COR-L47 (cell line): ENCODE measurements at places on chromosomes 7 and 10.

- DNase-seq: no peak
These were observed 50.5 kb downstream of the ANKIB1 start for GRCh38 chr7:92296235-92296634.

GRCh38 chr7:82012453-82012852 is 242.6 kb upstream of the HGF start:
- DNase-seq: no peak

GRCh38 chr10:127739908-127740307 is 2.9 kb downstream of the FOXI2 start:
- DNase-seq: no peak

GRCh38 chr10:103858360-103858759 is 3.0 kb upstream of the SH3PXD2A start:
- DNase-seq: no peak

DNA sequence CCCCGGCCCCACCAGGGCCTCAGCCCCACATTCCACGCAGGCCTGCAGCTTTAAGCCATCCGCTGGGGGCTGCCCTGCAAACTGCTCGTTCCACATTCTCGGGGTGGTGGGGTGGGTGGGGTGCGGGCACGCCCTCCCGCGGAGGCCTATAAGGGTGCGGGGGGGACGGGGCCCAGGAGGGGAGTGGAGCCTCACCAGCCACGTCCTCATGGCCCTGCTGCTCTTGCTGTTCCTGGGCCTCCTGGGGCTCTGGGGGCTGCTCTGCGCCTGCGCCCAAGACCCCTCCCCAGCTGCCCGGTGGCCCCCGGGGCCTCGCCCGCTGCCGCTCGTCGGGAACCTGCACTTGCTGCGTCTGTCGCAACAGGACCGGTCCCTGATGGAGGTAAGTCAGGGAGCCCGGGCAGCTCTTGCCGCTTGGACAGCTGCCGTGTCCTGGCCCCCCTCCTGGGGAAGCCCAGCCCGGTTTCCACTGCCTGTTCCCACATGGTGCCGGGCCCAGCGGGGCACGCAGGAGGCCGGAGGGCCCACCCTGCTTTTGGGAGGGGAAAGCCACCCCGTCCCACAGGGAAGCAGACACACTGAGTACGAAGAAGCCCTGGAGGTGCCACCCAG is at the start of gene CYP2W1:
CYP2W1 (plus strand) TSS at position 178 of the 612 bp plus-strand sequence; CDS start at position 209, 31 bp downstream.
- no peak for DNase-seq

DNA sequence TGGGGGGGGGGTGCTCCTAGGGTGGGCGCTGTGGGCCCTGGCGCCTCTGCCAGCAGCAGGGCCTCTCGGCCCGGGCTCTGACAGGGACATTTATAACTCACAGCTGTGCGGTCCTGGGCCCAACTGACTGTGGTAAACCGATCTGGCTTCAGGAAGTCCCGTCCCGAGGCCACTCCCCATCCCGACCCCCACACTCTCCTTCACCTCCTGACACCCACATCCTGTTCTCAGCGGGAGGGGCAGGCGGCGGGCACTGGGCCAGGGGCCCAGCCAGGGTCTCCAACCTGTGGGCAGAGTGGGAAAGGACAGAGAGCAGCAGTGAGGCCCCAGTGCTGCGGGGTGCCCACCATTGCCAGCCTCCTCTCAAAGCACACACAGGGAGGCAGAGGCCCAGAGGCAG is 69.1 kb downstream of the ZMIZ1 start:
- DNase-seq: no peak

DNA sequence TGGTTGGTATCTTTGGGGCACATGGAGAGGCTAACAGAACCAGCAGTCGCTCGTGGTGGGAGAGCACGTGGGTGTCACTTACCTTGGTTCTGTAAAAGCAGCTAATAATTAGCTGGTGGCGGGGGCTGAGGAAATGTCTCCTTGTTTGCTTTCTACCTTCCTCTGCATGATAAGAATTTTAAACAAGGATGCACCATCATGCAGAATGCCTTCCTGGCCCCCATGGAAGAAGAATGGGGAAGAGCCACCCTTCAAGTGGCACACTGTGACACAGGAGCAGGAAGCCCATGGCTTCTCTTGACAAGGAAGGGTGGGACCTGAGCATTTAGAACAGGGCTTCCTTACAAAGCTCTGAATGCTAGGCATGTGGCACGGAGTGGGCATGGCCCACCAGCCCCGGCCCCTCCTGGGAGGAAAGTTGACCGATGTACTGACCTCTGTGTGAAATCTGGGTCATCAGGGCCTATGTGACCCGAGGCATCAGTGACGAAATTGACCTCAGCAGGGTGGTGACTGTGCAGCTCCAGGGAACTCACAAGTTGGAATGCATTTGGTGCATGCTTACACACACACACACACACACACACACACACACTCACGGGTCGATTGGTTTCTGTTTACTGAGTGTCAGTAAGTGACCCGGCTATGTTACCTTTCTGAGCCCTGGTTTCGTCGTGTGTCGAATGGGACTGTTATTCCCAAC is 116.9 kb upstream of the ANLN start:
- DNase-seq: no peak

DNA sequence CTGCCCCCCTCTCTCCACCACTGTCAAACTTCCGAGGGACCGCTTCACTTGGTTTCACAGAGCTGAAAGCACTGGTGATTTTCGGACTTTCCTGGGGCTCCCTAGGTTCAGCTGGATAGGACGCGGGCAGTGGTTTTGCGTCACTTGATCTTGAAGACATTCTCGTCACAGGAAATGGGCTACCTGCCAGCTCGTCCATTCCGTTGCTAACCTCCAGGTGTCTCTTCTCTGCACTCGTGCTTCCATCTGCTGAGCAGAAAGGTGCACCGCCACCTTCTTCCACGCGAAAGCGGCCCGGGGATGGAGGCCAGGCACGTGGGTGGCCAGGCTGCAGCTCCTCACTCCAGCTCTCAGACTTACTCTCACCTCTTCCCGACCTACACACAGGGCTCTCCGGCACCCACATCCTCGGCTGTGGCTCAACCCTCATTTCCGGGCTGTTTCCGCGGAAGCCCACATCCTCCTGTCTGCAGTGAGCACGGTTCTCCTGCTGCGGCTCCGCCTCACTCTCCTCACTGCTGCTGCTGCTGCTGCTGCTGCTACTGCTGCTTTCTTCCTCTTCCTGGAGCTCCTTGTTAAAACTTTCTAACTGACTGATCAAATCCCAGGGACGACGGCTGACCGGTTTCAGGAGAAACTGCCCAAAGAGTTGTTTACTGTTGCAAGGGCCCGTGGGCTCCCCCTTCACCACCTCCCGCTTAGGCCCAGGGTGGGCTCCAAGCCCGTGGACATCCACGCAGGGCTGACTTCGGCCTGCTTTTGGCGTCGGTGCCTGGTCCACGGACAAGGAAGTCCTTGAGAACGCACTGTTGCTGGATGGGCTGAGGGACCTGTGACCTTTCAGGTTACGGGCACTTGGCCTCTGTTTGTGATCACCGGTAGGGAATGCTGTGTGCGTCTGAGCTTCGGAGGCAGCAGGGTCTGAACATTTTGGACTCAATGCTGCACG is 32.1 kb downstream of the JCAD start:
- DNase-seq: peak; percentile 7

GRCh38 chr10:1531883-1532597 is 205.3 kb downstream of the ADARB2 start:
- DNase-seq: peak; percentile 27

DNA sequence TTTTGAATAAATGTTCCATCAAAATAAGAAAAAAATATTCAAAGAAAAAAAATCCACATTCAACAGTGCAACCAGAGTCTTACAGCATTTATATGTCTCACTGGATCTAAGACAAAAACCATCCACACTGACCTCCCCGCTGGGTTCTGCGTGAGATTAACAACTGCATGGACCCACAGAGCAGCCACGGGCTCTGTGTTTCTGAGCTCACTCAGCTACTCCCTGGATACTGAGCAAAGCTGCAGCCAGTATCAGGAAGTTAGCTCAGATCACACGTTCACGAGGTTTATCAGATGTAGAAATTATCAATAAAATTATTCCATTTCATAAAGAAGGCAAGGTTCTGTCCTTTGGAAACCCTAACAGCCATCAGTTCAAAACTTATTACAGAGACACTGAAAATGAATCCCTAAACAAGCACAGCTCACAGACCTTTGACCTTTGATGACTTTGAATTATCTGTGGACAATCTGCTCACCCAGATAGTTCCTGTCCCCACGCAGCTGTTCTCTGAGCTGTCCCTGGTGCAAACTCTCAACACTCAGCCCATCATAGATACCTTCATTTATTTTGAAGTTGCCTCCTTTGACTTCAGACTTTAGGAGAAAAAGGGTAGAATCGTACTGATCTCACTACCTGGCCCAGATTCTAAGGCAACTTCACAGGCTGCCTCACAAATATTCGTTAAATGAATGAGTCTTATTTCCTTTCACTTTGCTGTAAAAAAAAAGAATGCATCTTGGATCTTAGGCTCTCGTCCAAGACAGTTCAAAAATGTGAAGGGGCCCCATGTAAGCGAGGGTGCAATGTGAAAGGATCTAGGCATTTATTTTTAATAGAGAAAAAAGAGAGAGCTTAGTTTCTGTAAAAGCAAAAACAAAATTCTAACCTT is 67.7 kb upstream of the SVIL start:
- DNase-seq: no peak

DNA sequence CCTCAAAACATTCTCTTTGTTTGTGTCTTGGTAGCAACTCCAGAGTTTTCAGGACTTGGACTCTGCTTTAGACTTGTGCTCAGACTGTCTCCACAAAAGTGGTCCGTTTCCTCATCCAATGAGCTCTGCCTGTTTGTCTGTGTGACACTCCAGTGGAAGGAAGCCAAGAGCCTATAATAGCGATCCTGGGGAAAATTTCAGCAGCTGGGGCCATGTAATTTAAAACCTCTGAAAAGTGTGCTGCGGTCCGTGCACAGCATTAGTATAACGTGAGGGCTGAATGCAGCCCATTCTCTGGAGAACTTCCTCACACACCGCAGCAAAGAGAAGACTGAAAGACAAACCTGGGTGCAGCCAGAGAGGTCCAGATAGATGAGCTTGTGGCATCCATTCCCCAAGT is at the start of gene LRRC17:
LRRC17 (plus strand) TSS at position 259 of the 400 bp plus-strand sequence. CDS start 20,914 bp downstream, outside the sequence.
- DNase-seq: peak; percentile 58

GRCh38 chr10:48213047-48213446 is 61.4 kb downstream of the FRMPD2 start:
- no peak for DNase-seq

DNA sequence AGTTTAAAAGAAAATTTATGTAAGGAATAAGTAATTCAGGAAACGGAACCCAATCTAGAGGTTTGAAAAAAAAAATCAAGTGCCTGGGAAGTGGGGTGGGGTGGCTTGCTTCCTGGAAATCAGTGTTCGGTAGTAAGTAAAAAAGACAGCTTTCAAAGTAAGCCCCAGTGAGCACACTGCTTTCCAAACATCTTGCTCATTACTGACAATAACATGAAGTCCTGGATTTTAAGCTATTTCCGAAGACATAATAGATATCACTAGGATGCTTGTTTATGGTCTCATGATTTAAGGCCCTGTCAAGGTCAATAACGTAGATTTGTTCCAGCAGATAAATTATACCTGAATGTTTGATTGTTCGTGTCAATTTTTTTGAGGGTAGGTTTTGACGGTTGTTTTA is 1.3 kb downstream of the STAMBPL1 start:
- no peak for DNase-seq
